ENCODE measurements at places on chromosomes 7 and 10.

DNA sequence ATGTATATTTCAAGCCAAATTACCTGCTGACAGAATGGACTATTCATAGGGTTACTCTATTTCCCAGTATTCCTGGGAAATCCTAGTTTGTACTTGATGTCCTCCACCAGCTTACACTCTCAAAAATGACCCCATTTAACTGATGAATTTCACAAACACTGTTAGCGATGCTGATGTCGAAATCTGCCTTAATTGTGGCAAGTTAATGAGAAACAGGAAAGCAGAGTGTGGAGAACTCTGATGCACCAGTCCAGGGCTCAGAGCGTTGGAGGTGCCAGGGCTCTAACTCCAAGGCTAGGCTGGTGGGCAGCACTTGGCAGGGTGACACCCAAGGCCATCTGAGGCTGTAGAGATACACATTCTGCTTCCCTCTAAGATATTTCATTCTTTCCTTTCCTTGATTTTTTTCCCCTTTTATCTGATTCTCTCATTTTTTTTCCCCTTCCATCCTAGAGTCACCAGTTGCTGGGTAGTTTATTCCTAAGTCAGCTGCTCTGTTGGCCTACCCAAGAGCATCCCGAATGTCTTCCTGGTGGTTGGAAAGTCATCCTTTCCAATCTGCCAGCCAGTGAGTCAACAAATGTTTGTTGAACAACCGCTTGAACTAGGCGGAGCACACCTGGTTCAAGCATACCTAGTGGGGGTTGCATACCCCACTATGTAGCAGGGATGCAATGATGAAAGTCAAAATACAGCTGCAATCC lies 525.0 kb upstream of the NRP1 start:
- no peaks in the 10 kb centered on the region for H3K36me3 ChIP-seq
- no peaks in the 10 kb centered on the region for H3K27me3 ChIP-seq
- no peak overlapping the region for H3K27ac ChIP-seq
- no peak overlapping the region for H3K4me3 ChIP-seq
- DNase-seq = no peak

GRCh38 chr10:33298110-33298509 lies 36.4 kb downstream of the NRP1 start:
- H3K4me1 ChIP-seq = no peaks in the 10 kb centered on the region
- no peaks in the 10 kb centered on the region for H3K27me3 ChIP-seq
- no peak for DNase-seq
- no peak overlapping the region for H3K4me3 ChIP-seq

DNA sequence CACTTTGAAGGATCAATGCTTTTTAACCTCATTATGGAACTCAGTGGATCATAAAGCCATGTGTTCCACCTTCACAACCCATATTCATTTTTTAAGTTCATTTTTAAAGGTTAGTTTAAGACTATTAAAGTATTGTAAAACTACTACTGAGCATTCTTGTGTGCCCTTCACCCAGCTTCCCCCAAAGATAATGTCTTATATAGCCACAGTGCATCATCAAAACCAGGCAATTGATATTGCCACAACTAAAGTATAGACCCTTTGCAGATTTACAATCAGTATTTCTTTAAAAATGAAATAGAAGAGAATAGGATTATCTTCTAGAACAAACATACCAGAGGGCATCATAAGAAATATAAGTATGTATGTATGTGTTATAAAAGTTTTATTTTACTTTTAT lies 597.1 kb downstream of the CCSER2 start:
- no peaks in the 10 kb centered on the region for H3K36me3 ChIP-seq
- H3K4me3 ChIP-seq = no peak overlapping the region
- H3K27ac ChIP-seq = no peak overlapping the region
- H3K4me1 ChIP-seq = no peaks in the 10 kb centered on the region

DNA sequence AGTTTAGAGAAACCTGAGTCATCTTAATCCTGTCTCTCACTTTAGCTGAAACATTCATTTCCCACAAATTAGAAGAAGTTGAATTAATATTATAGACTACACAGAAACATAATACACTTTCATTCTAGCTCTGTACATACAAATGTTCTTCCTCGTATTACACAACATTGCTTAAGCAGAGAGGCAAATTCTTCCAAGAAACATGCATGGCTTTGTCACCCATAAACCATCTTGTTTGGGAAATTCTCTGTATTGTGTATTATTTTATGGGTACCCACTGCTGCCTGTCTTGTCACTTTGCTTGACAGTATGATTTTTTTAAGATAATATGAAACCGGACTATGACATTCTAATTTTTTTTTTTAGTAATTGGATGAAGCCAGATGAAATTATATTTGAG lies 104.0 kb downstream of the SRI start:
- no peaks in the 10 kb centered on the region for H3K4me1 ChIP-seq
- no peak overlapping the region for H3K4me3 ChIP-seq
- no peaks in the 10 kb centered on the region for H3K27me3 ChIP-seq
- H3K27ac ChIP-seq = peak overlapping the region; percentile 32
- no peak for DNase-seq

DNA sequence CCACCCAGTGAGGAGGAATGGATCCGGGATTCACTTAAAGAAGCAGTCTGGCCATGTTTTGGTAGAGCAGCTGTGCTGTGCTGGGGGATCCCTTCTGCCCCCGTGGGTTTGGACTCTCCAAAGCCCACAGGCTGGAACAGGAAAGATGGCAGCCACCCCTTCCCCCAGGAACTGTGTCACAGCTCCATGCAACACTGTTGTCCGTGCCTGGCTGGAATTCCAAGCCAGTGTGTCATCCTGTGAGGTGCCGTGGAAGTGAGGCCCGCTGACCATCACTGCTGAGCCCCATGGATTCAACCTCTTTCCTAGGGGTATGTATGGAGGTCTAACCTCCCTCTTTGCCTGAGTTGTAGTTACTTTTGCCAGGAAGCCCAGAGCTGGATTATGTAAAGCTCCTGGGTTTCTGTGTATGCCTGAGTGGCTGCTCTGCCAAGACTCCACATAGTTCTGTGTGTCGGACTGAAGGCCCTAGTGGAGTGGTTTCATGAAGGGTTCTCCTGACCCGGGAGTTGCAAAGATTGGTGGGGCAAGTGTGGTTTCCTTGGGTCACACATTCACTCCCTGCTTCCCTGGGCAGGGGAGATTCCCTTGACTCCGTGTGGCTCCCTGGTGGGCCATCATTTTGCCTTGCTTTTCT lies 35.1 kb upstream of the PCGF5 start:
- no peak for DNase-seq
- H3K27me3 ChIP-seq = no peaks in the 10 kb centered on the region
- peak overlapping the region; percentile 61 for H3K27ac ChIP-seq
- H3K4me3 ChIP-seq = no peak overlapping the region
- peaks cover 11% of the 10 kb centered on the region for H3K4me1 ChIP-seq
- no peaks in the 10 kb centered on the region for H3K36me3 ChIP-seq
